DMS53 (cell line): ENCODE measurements at places on chromosomes 1 and 21.

GRCh38 chr1:81562934-81563333, 237.8 kb upstream of the ADGRL2 start:
- no peak for DNase-seq

DNA sequence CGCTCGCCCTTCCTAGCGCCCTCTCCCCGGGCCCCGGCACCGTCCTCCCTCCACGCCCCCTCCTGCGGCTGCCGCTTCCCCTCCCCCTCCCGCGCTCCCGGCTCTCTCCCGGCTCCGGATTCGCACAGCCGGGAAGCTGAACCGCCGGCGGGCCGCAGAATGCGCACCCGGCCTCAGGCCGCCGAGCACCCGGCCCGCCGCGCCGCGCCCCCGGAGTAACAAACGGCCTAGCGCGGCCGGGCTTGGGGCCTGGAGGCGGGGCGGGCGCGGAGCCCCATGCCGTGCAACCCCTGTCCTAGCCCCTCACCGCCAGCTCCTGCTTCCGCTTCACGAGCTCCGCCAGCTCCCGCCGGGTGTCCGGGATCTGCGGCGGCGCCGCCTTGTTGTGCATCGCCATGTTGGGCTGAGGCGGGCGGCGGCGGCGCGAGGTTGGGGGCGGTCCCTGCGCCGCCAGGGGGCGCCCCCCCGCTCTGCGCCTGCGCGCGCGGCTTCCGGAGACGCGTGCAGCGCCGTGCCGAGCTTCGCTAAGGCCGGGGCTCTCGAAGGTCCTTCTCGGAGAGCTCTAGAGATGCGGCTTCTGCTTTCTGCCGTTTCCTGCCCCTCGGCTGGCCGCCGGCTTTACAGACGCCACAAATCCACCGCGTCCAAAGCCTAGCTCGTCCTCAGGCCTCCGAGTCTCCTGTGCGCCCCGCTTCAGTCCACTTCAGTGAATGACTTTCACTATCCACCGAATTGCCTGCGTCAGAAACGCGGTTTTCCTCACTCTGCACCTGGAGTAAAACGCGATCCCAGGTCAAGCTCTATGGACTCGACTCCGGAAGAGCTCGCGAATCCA, at the start of gene MEAF6:
TSS of gene MEAF6 (minus strand) at position 417 of the 835 bp plus-strand sequence. CDS start at position 397, 20 bp downstream.
- peak; percentile 97 for DNase-seq

DNA sequence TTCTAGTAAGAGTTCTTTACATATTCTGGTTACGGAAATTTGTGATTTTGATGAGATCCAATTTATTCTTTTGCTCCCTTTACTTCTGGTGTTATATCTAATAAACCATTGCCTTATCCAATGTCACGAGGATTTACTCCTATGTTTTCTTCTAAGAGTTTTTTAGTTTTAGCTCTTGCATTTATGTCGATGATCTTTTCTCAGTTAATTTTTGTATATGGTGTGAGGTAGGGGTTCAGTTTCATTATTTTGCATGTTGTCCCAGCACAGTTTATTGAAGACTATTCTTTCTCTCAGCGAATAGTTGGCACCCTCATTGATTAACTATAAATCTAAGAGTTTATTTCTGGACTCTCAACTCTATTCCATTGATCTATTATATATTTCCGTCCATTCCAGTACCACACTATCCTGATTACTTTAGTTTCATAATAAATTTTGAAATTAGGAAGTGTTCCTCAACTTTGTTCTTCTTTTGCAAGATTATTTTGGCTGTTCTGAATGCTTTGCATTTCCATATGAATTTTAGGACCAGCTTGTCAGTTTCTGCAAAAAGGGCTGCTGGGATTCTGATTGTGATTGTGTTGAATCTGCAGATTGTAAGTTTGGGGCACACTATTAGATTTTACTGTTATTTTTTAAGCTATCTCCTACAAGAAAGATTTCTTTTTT, 4.0 kb downstream of the KDM1A start:
- no peak for DNase-seq

- DNase-seq, result no peak
Measured at GRCh38 chr1:174931214-174931613, 68.5 kb upstream of the CACYBP start.

DNA sequence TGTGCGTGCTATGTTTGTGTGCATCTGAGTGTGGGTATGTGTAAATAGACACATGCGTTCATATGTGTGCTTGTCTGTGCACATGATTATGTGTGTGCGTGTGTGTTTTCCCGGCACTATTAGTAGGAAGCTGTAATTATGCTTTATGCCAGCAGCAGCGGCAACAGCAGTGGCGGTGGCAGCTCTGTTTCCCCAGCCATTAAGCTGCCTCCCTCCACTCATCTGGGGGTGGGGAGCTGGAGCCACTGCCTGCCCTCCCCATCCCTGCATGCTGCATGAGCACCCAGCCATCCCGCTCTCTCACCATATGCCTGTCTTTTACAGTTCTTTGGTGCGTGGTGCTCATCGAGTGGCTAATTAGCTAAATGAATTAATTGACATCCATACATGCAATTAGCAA, 30.5 kb upstream of the ACOT11 start:
- DNase-seq, result no peak

- no peak for DNase-seq
Measured at GRCh38 chr1:199221371-199222150, 582.7 kb downstream of the PTPRC start.

GRCh38 chr1:78676993-78677392, 27.4 kb downstream of the IFI44 start:
- no peak for DNase-seq

GRCh38 chr1:205118752-205119151, 3.0 kb downstream of the RBBP5 start:
- DNase-seq, result no peak

- no peak for DNase-seq
Measured at GRCh38 chr1:99634971-99635624, 10.8 kb upstream of the PALMD start.

- DNase-seq, result peak; percentile 53
Measured at GRCh38 chr1:87399264-87399663, 70.6 kb downstream of the LMO4 start.

- DNase-seq, result no peak
Measured at GRCh38 chr1:162335126-162335525, 41.5 kb downstream of the SPATA46 start.

DNA sequence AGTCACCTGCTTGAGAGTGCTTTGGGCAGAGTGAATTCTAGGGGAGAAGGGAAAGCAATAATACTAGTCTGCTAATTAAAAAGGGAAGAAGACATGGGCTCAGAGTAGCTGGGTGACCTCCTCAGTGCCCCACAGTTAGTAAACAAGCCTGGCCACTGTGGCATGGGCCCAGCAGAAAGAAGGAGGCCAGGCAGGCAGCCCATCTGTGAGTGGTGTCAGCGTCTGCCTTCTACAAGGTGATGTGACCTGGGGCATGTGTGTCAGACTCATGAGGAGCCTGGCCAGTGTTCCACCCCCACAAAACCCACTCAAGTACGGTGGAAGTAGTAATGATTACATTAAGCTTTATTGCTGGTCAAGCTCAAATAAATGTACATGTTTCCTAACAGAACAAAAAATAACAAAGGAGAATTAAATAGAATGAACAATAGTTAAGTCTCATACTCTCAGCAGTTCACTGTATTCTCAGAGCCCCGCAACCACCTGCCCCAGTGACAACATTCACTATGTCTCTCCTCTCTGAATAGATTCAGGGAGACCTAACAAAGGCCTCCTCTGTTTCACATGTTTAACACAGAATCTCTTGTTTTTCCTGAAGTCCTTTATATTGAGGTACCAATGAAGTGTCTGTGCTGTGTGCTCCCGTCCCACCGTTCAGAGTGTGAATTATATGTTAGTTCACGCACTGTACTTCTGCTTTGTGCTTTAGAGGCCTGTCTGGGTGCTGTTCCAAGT, 32.5 kb downstream of the SLC22A15 start:
- no peak for DNase-seq

- no peak for DNase-seq
Measured at GRCh38 chr21:42165901-42166300, 53.0 kb upstream of the ABCG1 start.

- DNase-seq, result no peak
Measured at GRCh38 chr1:183027031-183027430, 3.8 kb downstream of the LAMC1 start.

GRCh38 chr1:29247571-29248273, 11.4 kb downstream of the PTPRU start:
- DNase-seq, result no peak

- DNase-seq, result no peak
Measured at GRCh38 chr21:29870814-29871213, 69.0 kb downstream of the GRIK1 start.

GRCh38 chr1:205241366-205242030, 13.8 kb downstream of the TMCC2 start:
- no peak for DNase-seq

DNA sequence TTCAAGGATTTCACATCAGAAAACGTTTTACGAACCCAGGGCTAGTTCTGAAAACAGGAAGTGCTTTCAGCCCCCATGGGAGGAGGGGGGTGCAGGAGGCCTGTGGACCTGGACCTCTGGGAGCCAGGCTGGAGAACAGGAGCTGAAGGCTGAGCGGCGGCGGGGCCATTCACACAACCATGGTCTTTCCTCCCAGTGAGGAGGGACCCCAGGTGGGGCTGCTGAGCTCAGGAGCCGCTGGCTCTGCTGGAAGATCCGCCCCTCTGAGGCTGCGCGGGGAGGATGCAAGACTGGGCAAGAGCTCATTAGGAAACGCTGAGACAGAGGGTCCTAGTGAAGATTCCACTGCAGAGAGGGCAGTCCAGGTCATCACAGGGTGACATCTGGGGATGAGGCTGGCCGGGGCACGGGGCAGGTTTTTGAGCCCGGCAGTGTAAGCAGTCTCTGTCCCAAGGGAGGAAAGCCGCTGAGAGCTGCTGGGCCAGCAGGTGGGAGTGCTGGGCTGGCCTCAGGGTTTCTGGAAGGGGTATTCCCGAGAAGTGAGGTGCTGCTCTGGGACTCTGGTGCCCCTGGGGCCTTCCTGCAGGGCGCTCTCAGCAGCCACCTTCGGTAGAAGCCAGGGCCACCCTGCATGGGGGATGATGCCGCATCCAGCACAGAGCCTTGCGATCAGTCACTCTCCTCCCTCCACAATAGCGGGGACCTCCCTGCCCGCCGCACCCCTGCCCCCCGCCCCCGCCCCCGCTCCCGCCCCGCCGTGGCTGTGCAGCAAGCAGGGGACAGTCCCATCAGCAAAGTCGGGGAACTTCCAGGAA, 7.5 kb downstream of the MX2 start:
- no peak for DNase-seq

- DNase-seq, result peak; percentile 13
Measured at GRCh38 chr21:36917471-36918158, 48.9 kb downstream of the HLCS start.

- DNase-seq, result no peak
Measured at GRCh38 chr1:5950201-5950895, 41.9 kb downstream of the NPHP4 start.

DNA sequence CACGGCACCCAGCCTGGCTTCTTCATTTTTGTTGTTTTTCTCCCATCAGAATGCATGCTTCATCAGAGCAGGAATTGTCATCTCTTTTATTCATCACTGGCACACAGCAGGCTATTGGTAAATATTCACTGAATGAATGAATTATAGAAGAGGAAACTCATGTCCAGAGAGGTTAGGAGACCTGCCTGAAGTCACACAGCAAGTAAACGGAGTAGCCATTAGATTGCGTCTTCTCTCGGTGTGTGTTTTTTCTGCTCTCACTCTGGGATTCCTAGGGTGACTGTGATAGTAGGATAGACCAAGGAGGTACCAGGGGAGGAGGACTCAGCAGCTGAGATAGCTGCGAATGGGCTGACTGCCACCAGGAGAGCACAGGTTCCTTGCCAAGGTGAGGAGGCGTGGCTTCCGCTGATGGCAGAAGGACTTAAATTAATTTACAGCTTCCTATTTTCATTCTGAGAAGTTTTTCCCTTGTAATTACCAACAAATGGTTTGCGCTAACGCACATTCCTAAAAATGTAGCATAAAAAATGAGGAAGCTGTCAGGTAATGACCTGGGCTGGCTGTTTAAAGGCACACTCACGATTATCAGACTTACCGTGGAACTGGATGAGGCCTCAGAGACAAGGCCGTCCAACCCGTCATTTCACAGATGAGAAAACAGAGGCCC, 4.5 kb upstream of the NCMAP start:
- no peak for DNase-seq

GRCh38 chr1:175693364-175693763, 50.0 kb downstream of the TNR start:
- DNase-seq, result no peak

GRCh38 chr1:219898375-219898774, 30.0 kb downstream of the SLC30A10 start:
- no peak for DNase-seq

- no peak for DNase-seq
Measured at GRCh38 chr1:91701472-91701869, 184.5 kb downstream of the TGFBR3 start.

DNA sequence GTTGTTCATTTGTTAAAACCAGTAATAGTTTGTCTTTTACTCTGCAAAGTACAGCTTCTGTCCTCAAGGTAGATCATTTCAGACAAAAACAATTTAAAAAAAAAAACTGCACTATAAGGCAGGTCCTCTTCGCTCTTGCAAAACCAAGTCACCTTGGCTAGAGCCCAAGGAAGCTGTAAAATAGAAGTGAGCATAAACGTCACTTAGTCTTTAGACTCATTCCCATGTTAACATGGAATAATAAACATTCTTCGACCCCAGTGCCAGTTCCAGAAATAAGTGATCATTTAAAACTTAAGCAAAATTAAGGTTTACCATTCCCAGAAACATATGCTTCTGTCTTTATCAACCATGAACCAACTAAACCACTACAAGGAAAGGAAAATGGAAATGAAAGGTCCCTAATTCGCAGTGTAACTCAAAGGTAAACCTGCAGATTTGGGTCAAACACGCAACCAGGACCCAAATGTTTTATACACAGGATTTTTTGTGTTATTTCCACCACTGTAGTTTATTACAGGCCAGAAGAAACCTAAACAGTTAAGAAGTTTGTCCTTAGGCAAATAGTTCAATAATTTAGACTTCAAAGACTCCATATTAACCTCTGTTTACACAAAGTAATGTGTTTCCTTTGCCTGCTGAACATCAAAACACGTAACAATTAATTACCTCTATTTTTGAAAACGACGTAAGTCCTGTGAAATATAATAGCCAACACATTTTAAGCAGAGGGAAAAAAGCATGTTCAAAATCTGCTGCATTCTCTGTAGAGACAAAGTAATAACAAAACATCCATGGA, 54.6 kb downstream of the TGFBR3 start:
- DNase-seq, result no peak

- no peak for DNase-seq
Measured at GRCh38 chr1:42978317-42979035, 19.8 kb upstream of the SLC2A1 start.

- peak; percentile 59 for DNase-seq
Measured at GRCh38 chr1:52054496-52055065, 410 bp downstream of the TXNDC12 start.

GRCh38 chr21:36725793-36726386, 27.0 kb downstream of the SIM2 start:
- no peak for DNase-seq

GRCh38 chr1:172455451-172455850, 11.6 kb upstream of the PIGC start:
- no peak for DNase-seq

DNA sequence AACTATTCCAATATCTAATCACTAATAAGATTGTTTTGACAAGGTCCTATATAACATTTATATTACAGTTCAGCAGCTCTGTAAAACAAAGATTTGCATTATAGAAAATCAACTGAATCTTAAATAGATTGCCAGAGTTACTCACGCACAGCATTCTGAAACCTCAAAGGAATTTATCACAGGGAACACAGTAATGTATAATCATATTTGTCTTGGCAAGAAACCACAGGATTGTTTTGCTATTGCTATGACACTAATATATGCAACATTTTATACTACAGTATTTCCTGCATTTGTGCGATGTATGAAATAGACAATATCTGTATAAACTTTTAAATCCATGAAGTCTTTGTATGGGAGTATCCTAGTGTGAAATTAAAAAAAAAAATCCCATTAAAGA, 101.4 kb downstream of the PLPPR5 start:
- DNase-seq, result peak; percentile 20
